ENCODE measurements at places on chromosomes 1 and 21.

GRCh38 chr1:11443961-11444658, 34.8 kb upstream of the DISP3 start:
- no peak for DNase-seq

- no peak for DNase-seq
Measured at GRCh38 chr1:155569988-155570592, 7.5 kb upstream of the ASH1L start.

- no peak for DNase-seq
Measured at GRCh38 chr1:96292141-96292540, 429.4 kb upstream of the PTBP2 start.

DNA sequence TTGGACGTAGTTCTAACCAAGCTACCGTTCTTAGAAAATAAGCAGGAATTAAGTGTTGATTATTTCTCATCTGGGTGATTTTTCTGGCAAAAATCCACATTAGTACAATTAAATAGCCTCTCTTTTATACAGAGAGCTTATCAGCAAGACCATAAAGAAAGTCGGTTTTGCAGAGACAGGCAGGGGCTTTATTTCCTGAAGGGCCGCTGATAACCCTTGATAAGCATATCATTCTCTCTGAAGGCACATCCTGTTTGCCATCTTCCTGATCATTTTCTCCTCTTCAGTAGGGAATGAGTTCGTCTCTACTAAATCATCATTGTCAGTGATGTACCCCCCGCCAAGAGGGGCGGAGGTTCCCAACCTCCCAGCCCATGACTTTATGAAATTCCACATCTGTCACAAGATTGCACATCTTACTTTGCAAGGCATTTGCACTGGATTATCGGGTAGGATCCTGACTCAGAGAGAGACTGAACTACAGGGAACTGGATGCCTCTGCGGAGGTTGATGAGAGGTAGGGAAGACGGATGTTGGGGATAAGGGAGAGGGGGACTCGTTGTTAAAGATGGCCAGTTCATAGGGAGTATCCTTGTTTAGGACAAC, 115.7 kb downstream of the KCNJ6 start:
- DNase-seq, result no peak

DNA sequence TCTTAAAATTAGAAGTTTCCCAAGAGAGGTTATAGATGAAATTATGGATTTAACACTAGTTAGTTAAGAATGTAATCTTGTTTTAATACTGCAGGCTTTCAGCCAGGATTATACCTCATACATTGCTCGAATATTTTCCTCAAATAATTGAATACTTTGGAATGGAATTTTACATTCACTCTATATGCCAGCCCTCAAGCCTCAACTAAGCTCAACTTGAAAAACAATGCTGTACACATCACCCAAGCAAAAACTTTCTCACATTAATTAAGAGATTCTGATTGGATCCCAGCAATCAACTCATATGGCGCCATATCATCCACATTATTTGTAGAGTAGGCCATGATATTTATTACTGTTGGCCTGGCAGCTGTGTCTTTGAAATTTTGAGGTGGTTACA, 710.7 kb upstream of the ADAMTS5 start:
- DNase-seq, result no peak

GRCh38 chr1:21287905-21288514, 2.3 kb downstream of the ECE1 start:
- no peak for DNase-seq

DNA sequence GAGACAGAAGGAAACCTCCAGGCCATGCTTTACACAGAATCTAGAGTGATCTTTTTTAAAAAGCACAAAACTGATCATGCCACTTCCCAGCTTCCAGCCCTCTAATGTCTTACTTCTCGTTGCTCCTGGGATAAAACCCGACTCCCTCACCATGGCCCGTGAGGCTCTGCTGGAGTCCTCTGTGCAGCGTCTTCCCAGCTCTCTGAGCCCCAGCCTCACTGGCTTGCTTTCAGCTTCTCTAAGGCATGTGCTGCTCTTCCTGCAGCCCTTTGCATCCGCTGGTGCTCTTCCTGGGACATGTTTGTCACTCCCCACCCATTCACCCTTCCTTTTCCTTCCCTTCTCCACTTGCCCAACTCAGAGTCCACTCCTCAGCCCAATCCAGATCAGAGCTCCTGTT, 184.1 kb downstream of the AK5 start:
- DNase-seq, result no peak

DNA sequence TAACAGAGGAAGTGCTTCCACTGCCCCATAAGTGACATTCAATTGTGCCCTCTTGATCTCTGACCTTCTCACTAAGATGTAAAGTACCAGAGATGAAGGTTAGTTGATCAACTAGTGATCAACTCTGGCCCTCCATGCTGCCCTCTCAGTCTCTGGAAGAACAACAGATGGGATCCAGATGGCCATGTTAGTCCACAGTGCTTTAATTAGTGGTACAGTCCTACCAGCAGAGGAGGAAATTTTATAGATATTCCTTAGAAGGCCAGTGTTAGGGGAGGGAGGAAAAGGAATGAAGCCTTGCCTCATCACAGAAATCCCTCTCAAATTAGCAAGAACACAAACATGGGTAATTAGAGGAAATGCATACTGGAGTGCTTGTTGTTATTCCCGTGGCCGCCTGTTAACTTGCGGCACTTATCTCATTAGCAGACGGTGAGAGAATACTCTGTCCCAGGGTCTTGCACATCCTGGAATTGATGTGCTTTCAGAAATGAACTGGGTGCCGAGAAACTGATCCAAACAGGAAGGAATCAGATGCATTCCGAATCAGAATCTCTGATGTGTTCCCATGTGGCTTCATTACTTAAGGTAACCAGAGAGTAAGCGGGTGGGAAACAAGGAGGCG, 91.1 kb upstream of the RGS4 start:
- DNase-seq, result no peak

GRCh38 chr1:104028416-104029035, 278.8 kb downstream of the AMY1C start:
- no peak for DNase-seq

GRCh38 chr1:27136236-27136551, 18.7 kb downstream of the SLC9A1 start:
- DNase-seq, result no peak

GRCh38 chr1:191101960-191102359, 624.3 kb upstream of the BRINP3 start:
- no peak for DNase-seq

DNA sequence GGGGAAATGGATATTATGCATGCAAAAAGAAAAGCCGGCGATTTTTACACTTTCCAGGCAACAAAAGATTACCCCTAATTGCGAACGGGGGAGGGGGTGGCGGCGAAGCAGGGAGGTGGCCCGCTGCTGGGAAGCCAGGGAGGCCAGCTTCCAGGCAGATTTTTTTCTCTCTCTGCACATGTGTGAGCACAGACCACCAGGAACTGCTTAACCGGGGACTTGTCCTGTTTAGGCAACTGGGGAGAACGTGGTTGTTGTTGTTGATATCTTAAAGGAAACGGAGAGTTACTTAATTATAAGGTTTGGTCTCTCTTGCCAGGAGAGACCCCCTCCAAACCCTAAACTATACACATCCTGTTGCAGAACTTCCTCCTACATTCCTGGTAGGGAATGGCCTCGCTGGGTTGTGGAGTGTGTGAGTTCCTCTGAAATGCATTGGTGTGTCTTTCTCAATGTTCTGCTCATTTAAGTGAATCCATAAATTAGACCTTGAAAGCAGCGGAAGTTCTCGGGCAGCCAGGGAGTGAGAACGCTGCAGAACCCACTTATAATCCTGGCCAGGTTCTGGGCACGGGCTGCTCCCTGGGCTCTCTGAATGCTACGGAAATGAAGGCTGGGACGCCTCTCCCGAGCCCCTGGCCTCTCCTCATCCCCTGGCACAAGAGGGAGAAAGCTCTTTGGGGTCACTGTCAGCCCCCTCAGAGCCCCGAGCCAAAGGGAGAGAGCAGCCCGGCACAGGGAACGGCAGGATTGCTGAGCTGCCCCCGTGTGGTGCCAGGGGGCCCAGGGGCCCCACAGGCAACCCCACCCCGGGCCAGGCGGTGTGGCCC, 250.0 kb downstream of the FOXD2 start:
- DNase-seq, result no peak

DNA sequence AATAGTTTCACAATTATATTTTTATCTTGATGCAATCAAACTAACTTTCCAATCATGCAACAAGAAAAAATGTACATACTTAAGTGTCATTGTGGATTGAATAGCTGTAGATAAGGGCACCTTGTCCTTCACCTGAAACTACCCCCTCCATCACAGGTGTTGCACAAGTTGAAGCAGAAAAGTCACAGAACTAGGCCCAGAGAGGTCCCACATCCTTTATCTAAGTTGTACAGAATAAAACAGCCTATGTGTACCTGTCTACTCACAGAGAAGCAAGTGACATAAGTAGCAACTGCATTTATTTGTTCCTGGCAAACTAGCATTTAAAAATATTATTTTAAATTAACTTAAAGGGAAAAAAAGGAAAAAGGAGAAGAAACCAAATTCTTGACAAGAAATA, 256.8 kb downstream of the FAF1 start:
- DNase-seq, result no peak

GRCh38 chr1:200558866-200559459, 61.6 kb downstream of the KIF14 start:
- peak; percentile 50 for DNase-seq

- DNase-seq, result no peak
Measured at GRCh38 chr1:99269321-99269720, 5.0 kb downstream of the PLPPR4 start.

DNA sequence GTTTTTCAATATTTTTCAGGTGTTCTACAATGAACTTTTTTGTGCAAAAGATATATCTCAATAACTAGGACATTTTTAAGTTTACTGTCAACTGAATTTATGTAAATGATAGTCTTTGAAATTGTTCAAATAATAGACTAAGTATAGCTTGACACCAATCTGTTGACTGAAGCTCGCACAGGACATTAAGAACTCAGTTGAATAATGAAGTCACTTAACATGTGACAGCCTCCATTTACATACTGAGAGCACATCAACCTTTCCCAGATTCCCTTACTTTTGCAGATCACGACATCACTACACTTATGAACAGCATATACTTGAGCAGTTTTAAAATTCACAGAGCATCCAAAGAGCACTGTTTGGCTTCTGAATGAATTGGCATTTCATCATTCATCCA, 268.2 kb downstream of the LRRC7 start:
- DNase-seq, result no peak

- DNase-seq, result no peak
Measured at GRCh38 chr1:91736146-91736714, 149.7 kb downstream of the TGFBR3 start.

DNA sequence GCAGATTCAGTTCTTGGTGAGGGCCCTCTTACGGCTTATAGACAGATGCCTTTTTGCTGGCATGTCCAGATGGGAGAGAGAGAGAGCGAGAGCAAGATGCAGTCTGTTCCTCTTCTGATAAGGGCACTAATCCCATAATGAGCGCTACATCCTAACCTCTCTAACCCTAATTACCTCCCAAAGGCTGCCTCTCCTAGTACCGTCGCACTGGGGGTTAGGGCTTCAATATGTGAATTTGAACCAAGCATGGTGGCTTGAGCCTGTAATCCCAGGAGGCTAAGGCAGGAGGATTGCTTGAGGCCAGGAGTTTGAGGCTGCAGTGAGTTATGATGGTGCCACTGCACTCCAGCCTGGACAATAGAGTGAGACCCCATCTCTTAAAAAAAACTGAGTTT, 10.5 kb upstream of the SDE2 start:
- no peak for DNase-seq

DNA sequence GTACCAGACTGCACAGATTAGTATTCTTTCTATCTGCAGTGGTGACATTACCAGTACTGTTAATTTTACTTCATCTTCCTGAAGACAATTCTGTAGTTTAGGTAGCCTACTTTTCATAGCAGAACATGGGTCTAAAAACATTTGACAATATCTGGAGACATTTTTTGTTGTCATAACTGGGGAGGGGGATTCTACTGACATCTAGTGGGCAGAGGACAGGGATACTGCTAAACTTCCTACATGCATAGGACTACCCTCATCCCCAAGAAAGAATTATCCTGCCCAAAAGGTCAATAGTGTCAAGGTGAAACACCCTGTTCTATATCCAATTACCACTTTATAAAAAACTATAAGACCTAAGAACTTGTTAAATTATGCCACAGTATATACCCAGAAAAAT, 3.4 kb upstream of the ARHGAP29 start:
- peak; percentile 21 for DNase-seq

GRCh38 chr21:32279377-32279680, 480 bp upstream of the MIS18A start:
- DNase-seq, result no peak

DNA sequence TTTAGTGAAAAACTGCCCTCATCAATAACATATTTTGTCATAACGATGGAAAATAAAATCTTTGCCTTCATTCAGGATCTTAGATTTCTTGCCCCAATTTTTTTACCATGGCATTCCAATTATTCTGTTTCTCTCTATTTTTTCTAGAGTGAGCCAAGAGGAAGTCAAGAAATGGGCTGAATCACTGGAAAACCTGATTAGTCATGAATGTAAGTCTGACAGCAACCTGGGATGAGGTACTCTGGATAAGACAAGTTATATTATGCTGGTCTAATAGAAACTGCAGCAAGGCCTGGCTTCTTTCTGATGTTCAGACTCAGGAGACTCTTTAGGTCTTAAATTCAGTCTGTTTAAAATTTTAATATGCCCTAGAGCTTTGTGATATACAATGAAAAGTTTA, 3.5 kb downstream of the RGS4 start:
- no peak for DNase-seq

GRCh38 chr1:18283601-18284385, 176.2 kb downstream of the IGSF21 start:
- no peak for DNase-seq

- peak; percentile 68 for DNase-seq
Measured at GRCh38 chr1:34419663-34420136, 243.0 kb downstream of the C1orf94 start.
